A375 (cell line): ENCODE measurements at places on chromosomes 5 and 9. TPM values are rescaled to one million over a fixed set of nuclear protein-coding genes. Genes with fewer than 3 reads are reported as not detected.

PIP5K1B gene
- total RNA-seq: 0.19 TPM in 1 of 2 replicates, not detected in the other

COL5A1 gene
- 11.1 and 11.7 TPM in 2 replicates for total RNA-seq

CDC25C gene
- total RNA-seq: 15.4 and 17.2 TPM in 2 replicates

ABCA1 gene
- total RNA-seq: 6.5 and 8.4 TPM in 2 replicates

TICAM2 gene
- total RNA-seq: 2.3 TPM in 2 replicates

CCDC180 gene
- total RNA-seq: 4.6 and 5.4 TPM in 2 replicates
